IPS DF 19.7 (cell line): ENCODE measurements at places on chromosomes 1 and 21.

DNA sequence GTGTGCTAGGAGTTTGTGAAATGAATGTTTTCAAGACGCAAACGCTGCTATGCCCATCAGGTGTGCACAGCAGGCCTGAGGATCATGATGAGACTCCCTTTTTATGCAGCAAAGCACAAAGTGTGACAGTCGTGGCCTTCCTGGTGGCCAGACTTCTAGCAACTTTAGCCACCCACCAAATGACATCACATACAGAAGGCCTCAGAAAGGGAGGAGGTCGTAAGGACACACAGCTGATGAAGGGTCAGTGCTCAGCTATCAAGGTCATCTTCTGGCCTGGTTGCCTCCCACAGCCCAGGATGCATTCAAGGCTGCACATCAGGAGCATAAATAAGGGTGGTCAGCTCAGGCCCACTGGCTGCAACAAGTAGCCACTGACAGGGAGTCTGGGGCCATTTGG lies 36.6 kb downstream of the BMP8A start:
- DNase-seq, result no peak

GRCh38 chr1:65422241-65423203 lies 2.1 kb downstream of the LEPR start:
- no peak for DNase-seq

DNA sequence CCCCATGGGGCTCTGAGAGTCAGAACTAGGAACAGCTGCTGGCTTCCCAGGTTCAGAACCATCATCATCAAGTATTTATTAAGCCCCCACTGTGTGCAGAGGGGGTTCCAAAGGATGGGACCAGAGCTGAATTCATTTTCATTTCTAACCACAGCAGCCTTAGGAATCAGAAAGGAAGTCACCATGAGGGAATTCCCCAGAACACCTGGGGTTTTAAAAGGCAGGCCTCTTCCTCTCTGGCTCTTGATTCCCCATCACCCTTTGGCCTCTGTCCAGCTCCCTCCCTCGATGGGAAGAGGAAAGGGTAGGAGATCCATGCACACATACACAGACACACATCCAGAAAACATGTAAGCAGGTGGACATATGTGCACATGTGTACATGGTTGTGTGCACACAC lies 1.3 kb upstream of the KCNN3 start:
- no peak for DNase-seq

- DNase-seq, result no peak
Observed at GRCh38 chr1:203660931-203661484, 34.4 kb downstream of the ATP2B4 start.

DNA sequence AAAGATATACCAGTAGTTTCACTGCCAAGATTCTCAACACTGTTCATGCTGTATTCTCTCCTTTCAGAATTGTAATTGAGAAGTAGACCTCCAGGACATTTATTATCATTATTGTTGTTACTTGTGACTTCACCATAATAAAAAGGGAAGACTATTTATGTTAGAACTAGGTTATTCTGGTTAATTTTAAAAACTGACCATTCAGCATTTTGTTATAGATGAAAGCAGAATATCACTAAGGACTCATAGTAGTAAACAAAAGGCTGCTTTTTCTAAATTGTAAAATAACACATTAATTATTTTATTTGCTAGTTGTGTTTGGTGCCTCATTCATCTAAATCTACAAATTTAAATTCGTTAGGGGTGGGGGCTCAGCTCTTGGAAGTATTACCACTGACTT lies 210.4 kb downstream of the PATJ start:
- DNase-seq, result no peak

DNA sequence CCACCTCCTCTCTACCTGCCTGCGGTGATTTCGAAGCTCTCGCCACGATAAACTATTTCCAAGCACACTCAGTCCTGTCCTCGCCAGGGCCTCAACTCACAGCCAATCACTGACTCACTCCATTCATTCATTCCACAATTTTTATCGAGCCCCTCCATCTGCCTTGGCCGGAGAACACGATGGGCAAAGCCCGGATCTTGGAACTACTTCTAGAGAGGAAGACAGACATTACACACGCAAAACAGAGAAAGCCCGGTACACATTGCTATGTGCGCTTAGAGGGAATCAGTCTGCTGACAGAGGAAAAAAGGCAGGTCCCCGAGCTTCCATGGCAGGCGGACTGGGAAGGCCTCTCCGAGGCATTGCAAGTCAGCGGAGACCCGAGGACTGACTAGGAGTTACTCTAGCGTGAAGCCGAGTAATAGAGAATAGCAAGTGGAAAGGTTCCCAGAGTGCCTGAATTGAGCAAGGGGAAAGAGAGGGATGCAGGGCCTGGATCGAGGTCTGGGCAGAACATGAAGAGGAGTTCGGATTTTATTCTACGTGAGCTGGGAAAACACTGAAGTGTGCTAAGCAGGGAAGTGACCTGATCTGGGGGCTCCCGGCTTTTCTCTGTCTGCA lies 54.2 kb upstream of the DNAJC6 start:
- no peak for DNase-seq
